ENCODE measurements at places on chromosomes 11 and 22.

DNA sequence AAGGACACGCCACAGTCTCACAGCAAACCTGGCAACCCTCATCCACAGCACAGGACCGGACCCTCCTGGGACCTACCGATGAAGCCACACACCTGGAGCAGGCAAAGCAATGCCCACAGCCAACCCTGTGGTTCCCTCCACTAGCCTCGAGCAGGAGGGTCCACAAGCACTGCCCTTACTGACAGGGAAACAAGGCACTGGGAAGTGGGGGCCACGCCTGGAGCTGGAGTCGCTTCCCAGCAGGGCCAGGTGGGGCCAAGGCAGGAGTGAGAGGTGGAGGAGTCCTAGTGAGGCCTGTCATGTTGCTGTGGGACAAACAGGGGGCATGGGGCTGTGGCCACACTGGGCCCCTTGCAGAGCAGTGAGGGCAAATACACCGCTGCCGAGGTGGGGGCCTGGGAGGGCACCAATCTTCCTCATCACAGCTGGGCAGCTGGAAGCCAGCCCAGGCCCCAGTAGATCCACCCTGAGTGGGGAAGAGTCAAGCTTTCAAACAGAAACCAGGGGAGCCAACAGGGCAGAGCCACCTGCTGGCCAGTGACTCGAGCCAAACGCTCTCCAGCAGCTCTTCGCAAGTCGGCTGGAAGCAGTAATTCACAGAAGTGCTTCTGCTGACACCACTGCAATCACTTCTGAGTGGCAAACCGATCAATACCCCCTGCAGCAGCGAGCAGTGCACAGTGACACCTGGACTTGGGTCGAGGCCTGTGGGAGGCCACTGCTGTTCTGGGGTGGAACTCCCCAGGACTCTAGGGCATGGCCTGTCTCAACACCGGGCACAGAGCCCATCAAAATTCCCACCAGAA, 13.7 kb downstream of the SULT4A1 start:
- DNase-seq, result no peak

DNA sequence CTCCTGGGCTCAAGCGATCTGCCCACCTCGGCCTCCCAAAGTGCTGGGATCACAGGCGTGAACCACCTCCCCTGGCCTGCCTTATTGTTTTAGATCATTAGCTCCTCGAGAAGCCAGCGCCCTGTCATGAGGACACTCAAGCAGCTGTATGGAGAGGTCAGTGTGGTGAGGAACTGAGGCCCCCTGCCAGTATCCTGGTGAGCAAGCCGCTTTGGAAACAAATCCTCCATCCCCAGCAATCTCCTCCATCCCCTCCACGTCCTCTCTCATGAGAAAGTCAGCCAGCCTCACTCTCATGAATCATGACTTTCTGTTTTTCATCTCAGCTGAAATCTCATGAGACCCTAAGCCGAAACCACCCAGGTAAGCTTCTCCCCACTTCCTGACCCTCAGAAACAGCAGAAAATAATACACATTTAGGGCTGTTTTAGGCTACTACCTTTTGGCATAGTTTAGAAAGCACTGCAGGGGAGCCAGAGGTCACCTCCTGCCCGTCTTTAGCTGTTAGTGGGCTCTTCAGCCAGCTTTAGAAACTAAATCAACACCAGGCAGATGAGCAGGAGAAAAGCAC, 56.0 kb downstream of the CTTN start:
- DNase-seq, result no peak

- DNase-seq, result no peak
Observed at GRCh38 chr11:10818594-10818993, 9.9 kb upstream of the EIF4G2 start.

- DNase-seq, result no peak
Observed at GRCh38 chr11:128420265-128420664, 167.1 kb downstream of the ETS1 start.

GRCh38 chr22:42436404-42436803, 4.2 kb upstream of the NFAM1 start:
- no peak for DNase-seq

GRCh38 chr11:2312232-2313042, 10.6 kb downstream of the TSPAN32 start:
- no peak for DNase-seq

Data from AML-193 (cell line).